ENCODE measurements at places on chromosomes 6 and 20.

DNA sequence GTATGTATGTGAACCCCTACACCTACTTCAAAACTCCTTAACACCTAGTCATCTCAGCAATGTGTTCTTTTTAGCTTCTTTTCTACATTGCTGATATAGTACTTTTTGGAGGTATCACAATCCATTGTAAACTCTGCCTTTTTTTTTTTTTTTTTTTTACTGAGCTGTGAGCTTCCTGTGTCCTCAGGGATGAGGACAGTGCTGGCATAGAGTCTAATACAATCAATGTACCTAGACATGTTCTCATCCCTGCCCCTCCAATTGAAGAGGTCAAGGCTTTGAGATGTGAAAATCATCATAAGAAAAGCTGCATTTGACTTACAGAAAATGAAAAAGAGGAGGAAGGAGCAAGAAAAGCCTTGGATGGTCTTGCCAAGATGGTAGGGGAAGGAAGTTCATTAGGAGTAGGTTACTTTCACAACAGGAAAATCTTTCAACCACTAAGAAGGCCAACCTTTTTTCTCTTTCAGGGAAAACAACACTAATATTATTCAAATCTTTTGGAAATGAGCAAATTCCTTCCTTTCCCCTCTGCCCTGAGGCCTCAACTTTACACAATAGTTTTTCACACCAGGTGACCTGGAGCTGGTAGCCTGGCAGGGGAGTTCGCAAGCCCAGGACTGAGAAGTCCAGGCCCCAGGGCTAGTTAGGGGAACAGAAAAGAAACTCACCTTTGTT, 2.8 kb upstream of the JARID2 start:
- no peak for DNase-seq

DNA sequence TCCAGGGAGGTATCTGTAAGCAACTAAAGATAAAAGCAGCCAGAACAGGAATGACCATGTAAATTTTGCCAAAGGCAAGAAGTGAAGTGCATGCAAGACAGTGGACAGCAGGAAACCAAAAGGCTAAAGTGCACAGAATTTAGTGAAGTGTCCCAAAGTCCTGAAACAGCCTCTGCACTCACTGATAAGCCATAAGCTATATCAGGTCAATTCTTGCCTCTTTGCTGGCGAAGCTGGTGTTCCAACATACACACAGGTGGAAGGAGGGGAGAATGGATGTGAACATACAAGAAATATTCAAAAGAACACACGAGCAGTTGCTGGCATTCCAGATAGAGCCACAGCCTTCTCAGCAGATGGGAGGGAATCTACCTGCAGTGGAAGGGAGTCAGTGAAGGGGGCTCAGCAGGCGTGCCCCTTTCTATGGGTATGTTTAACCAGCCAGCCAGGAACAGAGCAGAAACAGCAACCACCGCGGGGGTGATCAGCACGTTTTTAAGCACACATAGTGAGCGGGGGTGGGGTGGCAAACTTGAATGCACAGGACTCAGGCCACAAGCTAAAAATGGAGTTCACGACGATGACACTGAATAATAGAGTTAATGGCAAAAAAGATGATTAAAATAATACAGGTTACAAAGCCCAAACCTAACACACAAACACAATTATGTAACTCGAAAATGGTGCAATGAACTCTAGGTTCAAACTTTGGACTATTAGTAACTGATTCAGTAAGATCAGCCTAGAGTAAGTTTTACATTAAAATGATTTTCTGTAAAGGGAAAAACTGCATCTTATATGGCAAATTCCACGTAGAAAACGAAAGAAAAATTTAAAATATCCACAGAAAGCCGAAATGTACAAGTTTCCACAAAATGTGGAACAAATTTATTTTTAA, 1.2 kb downstream of the ECI2 start:
- no peak for DNase-seq

- no peak for DNase-seq
Measured at GRCh38 chr6:27897580-27898206, 14.5 kb downstream of the OR2B2 start.

- no peak for DNase-seq
Measured at GRCh38 chr20:32651537-32651936, 22.2 kb downstream of the C20orf203 start.

GRCh38 chr6:169269180-169270076, 15.8 kb upstream of the THBS2 start:
- DNase-seq: no peak

DNA sequence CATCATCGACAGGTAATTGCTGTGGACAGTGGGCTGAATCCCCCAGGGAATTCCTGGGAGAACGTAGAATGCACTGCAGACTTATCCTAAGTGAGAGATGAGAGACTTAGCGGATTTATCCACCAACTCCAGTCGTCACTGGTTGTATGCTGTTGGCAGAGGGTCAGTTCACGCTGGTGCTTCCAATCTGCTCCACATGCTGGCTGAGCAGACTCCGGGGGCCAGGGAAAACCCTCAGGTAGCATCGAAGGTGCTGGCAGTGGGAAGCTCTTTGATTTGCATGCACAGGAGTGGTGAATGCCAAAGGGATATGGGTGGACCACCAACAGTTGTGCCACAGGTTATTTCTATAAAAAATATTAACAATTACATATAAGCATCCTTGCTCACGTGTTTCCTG, 20.2 kb downstream of the TTLL9 start:
- no peak for DNase-seq
